ENCODE measurements at places on chromosomes 13 and 19.

DNA sequence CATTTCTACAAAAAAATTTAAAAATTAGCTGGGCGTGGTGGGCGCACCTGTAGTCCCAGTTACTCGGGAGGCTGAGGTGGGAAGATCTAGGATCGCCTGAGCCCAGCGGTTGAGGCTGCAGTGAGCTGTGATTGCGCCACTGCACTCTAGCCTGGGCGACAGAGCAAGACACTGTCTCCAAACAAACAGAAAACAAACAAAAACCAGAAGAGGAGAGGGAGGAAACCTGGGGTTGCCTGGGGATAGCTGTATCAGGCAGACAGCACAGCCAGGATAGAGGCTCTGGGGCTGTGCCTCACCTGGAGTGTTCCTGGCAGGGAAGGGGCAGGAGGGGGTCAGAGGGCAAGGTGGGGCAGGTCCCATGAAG is 2.6 kb upstream of the POLR2E start:
- no peak for DNase-seq

DNA sequence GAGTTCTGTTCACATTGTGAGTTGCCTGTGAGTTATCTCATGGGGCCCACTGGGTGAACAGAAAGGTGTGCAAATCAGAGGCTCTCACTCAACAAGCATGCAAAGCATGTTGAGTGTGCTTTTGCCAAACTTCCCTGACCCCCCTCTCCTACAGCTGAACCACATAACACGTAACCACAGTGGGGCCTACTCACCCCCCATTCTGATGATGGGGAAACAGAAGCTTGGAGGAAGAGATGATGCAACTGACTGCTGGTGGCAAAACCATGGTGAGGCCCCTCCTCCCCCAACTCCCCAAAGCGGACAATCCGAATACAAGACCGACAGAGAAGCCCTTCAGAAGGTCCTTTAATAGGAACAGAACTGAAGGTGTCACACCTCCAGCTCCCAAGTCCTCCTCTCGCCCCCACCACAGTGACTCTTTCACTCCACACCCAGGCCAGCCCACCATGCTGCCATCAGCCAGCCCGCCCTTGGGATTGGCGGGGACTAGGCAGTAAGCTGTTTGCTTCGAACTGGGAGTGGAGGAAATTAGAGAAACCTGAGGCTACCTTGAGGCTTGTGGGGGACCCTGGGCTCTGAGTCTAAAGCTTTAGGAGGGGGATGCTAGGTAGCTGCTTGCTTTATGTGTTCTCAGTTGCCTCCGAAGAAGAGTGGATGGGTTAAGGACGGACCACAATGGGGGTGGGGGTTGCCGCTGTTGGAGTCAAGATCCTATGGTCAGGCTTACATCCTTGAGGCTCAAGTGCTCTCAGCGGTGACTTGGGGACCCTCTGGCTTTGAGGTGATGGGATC is 3.8 kb downstream of the ZNF784 start:
- DNase-seq: no peak

DNA sequence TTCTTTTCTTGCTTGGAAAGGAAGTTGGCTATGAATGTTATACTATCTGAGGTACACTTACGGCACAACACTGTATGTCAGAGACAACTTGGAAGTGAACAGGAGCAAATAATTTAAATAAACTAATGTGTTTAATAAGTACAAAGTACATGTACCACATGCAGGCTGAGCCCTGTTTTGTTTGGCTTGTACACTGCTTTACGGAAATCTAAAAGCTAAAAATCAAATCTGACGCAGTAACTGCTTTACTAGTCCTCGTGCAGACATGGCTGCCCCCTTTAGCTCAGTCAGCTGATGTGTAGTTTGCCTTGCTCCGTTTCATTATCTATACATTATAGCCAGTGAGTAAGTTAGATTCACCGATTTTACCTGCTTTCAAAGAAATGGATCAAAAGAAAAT is 36.5 kb downstream of the TDRD3 start:
- DNase-seq: no peak

- no peak for DNase-seq
These were observed 15.0 kb downstream of the GPATCH1 start for GRCh38 chr19:33096005-33096404.

DNA sequence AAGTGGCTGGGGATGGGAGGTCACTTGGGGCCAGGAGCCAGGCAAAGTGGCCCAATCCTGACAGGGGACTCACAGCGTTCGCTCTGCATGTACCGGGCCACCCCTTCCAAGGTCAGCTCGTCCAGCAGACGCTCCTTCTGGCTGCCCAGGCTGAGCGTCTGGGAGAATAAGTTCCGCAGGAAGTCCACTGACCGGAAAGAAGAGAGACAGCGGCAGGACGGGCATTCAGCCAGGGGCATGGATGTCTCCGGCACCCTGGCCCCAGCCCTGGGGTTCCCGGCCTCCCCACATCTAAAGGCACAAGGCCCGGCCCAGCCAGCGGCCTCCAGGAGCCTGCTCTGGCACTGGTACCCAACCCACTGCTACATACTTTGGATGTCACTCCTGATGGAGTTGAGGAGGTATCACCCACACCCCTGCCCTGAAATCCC is 6.1 kb downstream of the SIRT2 start:
- DNase-seq: no peak

GRCh38 chr13:84096216-84096615 is 213.9 kb upstream of the SLITRK1 start:
- no peak for DNase-seq

DNA sequence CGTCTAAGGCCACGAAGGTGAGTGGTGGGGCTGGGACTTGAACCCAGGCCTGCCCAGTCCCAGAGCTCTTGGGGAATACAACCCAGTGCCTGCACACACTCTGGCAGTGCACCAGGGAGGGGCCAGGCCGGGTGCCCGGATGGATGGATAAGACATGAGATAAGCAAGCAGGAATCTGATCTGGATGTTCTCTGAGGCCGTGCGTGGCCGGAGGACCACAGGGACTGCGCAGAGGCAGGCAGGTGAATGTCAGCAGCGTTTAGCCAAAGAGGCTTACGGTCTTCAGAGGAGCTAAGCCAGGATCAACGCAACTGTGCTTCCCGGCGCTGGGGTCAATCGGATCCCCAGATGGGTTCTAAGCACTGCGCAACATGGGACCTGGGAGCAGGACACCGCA is 1.5 kb downstream of the ZNF787 start:
- no peak for DNase-seq

GRCh38 chr19:29489172-29489951 is 36.4 kb upstream of the VSTM2B start:
- no peak for DNase-seq

DNA sequence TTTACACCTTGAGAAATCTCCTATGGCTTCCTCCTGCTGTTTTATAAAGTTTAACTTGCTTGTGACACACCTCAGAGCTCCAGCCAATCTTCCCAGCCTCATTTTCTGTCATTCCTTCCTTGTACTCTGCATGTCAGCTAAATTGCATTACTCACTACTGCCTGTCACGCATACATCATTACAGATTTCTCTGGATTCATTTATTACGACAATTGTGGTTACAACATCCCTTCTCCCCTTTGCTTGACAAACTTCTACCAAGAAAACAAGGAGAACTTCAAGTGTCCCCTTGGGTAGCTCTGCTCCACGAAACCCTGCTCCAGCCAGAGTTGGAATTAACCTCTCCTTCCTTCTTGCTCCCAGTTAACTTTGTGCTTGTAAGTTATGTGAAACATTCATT is 22.0 kb upstream of the GPR18 start:
- DNase-seq: no peak

DNA sequence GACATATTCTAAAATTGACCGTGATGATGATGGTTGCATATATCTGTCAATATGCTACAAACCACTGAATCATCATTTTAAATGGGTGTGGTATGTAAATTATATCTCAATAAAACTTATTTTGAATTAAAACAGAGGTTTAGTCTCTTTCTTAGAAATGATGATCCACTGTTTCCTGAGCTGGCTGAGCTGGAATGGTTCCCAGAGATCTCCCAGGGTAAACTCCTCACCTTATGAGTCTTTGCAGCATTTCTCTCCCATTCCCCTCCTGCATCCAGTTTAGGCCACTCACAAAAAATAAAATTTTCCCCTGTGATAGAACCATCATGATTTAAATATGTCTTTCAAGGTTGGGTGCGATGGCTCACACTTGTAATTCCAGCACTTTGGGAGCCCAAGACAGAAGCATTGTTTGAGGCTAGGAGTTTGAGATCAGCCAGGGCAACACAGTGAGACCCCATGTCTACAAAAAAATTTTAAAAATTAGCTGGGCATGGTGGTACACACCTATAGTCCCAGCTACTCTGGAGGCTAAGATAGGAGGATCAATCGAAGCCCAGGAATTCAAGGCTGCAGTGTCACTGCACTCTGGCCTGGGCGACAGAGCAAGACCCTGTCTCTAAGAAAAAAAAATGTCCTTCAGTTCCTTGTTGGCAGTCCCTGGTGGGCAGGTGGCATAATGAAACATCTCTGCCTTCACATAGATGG is 46.1 kb downstream of the FLT1 start:
- DNase-seq: no peak

DNA sequence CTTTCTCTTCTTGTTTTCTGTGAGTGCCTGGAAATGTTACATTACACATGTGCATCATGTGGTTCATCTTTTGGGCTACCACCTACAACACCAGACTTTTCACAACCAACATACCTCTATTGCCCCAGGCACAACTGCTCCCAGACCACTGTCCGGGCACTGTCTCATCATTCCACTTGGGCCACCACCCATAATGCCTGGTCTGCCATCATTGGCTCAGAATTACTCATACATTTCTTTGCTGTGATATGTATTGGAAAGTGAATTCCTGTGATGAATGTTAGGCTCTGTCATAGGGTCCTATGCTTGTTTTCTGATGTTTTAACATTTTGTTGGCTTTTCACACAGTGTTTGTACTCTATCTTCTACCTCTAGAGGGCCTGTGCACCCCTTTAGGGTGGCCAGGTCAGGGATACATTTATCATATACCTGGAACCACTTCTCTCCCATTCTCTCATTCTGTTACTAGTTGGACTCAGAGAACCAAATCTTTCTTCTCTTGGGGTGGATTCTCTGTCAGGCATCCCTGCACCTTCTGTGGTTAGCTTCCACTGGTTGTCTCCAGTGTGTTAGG is 172.8 kb downstream of the NHLRC3 start:
- no peak for DNase-seq

- DNase-seq: no peak
These were observed 809 bp downstream of the U2AF2 start for GRCh38 chr19:55655648-55656040.

DNA sequence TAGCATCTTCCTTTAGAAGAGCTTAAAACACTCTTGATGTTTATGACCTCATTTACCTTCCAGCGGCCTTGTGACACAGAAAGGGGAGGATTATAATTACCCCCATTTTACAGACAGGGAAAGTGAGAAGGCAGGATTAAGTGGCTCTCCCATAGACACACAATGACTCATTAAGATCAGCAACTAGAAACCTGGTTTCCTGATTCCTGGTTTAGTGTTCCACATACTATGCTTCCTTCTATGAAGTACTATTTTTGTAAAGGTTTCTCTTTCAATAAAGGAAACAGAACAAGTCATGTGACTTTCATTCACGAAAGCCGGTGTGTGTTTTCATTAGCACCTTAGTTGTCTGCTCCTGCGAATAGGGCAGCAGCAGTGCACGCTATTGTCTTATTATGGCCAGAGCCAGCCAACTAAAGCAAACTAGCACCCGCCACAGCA is 8.3 kb downstream of the IRS2 start:
- no peak for DNase-seq

- no peak for DNase-seq
These were observed 309.1 kb upstream of the EDNRB start for GRCh38 chr13:78227709-78228108.

DNA sequence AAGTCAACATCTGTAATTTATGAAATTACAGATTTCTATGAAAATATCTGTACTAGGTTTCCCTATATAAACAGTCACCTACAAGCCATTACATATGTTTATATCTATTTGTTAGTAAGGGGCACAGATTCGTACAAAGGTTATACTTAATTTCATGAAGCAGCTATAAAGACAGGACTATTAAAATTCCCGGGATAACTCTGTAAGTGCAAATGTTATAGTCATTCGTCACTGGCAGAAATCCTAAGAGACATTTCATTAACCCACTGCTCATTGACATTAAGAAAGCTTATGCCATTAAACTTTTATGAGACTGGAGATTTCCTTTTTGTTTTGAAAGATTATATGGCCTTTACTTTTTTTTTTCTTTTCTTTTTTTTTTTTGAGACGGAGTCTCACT is 122.9 kb downstream of the MYO16 start:
- no peak for DNase-seq

DNA sequence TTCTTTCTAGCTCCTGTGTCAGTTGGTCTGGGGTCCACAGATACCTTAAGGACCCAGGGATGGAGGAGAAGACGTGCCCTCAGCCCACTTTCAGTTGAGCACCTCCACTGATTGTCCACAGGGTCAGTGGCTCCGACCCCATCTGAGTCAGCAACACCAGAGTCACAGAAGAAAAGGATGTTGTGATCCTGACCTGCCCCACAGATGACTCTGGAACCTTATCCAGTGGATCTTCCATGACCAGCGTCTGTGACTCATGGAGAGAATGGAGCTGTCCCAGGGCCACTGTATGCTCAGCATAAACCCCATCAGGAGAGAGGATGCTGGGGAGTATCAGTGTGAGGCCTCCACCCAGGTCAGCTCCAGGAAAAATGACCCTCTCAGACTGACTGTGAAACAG is 22.0 kb downstream of the CEACAM4 start:
- no peak for DNase-seq

- no peak for DNase-seq
These were observed 51.5 kb downstream of the BICRA start for GRCh38 chr19:47660435-47660832.

DNA sequence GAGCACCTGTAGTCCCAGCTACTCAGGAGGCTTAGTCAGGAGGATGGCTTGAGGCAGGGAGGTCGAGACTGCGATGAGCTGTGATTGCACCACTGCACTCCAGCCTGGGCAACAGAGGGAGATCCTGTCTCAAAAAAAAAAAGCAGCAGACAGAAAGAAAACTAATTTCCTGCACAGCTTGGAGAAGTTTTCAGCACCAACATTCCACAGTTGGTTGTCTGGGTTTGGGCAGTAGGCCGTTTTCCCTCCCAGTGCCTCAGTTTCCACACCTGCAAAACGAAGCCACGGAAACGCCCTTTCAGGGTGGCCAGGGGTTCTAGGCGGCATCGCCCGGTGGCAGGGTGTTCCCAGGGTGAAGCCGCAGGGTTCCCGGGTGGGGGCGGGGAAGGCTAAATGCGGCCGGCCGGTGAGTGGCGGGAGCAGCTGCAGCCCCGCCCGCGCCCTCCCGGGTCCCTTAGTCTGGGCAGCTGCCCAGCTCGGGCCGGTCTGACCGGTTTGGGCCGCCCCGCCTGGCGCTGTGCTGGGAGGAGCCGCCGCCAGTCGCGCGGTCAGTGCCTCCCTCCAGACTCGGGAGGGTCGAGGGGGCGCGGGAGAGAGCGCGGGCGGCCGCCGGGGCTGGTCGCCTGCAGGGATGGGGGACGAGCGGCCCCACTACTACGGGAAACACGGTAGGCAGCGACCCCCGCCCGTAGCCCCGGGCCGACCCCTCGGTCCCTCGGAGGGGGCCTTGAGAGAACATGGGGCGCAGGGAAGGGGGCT is at the start of gene SLC44A2:
SLC44A2 (plus strand) TSS at position 551 of the 759 bp plus-strand sequence; CDS start at position 632, 81 bp downstream.
- DNase-seq: peak; percentile 85

- DNase-seq: no peak
These were observed 9.3 kb downstream of the POU2F2 start for GRCh38 chr19:42122691-42123607.

- no peak for DNase-seq
These were observed 254.2 kb downstream of the GPC5 start for GRCh38 chr13:91652404-91653301.

Measured in RWPE2 (cell line).